ENCODE measurements at places on chromosomes 13 and 19.

DNA sequence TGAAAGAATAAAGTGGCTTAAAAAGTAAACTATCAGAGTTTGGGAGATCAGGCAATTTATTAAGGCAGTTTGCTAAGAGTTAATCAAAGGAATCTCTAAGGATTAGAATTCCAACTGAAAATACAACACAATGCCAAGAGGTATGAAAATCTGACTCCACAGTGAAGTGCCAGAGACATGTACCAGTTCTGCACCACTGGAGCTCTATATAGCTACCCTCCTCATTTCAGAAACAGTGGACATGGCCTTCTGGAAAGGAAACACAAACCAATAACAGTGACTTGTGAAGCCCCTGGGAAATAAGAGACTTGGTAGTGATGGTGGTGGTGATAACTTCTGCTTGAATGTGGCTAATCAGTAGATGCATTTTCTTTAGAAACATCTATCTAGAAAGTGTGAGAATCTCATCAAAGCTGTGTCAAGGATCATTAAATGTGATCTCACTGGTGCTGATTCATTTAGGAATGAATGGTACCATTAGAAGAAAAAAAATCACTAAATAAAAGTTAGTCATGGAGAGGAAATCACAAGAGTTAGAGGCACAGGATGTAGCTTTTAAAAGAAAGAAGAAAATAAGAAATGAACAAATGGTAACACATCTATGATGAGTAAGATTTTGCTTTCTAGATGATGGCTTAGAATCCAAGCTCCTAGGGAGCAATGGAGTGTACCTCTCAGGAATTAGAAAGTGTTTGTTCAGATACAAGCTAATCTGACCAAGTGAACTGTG is 20.1 kb upstream of the N4BP2L1 start:
- DNase-seq: no peak

DNA sequence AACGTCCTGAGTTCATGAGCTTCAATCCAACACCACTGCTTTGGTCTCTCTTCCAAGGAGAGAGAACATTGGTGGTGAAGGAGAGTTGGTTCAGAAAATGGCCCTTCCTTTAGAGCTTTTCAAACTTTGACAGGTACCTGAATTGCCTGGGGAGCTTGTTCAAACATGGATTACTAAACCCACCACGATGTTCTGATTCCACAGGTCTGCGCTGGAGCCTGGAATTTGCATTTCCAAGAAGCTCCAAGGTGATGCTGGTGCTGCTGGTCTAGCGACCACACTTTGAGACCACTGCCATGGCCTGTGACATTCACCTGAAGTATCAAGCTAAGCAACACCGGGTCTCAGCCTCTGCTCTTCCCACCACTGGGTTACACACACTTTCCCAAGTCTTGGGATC is 60.2 kb downstream of the GSX1 start:
- DNase-seq: no peak

- DNase-seq: no peak
Observed at GRCh38 chr13:75161804-75162203, 320.2 kb downstream of the TBC1D4 start.

GRCh38 chr19:3670796-3671679 is 29.2 kb downstream of the PIP5K1C start:
- DNase-seq: peak; percentile 35

DNA sequence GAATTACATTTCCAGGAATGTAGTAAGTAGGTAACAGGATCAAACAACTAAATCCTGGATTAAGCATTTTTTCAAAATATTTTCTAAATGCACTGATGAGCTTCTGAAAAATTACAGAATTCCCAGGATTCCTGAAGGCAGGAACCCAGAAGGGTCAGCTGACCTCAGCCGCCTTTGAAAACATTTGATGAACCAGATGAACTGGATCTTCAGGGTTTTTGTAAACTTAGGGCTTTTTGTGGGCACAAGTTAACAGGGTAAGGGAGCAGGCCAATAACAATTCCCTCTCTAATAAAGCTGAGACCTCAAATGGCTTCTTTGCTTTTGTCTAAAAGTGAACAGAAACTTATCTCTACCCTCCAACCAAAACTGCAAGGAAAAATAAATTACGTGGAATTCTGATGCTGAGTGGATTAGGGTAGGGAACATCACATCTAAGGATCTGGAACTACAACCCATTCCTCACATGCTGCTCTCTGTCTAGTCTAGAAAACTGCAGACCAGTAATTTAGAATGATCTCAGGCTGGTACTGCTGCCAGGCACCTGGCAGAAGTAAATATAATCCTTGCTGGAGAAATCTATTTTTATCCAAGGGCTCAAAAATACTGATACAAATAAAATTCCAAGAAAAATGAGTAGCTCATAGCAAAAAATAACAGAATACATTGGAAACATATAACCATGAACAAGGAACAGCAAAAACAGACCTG is 48.2 kb upstream of the N4BP2L1 start:
- no peak for DNase-seq

- DNase-seq: peak; percentile 89
Observed at GRCh38 chr19:37594304-37594981, at the start of the genes ZNF540 and ZNF571. ZNF540 (plus strand) TSS chr19:37594876; CDS start chr19:37598448, 3,572 bp downstream. ZNF571 (minus strand) TSS chr19:37594792; CDS start chr19:37586676, 8,116 bp downstream.

DNA sequence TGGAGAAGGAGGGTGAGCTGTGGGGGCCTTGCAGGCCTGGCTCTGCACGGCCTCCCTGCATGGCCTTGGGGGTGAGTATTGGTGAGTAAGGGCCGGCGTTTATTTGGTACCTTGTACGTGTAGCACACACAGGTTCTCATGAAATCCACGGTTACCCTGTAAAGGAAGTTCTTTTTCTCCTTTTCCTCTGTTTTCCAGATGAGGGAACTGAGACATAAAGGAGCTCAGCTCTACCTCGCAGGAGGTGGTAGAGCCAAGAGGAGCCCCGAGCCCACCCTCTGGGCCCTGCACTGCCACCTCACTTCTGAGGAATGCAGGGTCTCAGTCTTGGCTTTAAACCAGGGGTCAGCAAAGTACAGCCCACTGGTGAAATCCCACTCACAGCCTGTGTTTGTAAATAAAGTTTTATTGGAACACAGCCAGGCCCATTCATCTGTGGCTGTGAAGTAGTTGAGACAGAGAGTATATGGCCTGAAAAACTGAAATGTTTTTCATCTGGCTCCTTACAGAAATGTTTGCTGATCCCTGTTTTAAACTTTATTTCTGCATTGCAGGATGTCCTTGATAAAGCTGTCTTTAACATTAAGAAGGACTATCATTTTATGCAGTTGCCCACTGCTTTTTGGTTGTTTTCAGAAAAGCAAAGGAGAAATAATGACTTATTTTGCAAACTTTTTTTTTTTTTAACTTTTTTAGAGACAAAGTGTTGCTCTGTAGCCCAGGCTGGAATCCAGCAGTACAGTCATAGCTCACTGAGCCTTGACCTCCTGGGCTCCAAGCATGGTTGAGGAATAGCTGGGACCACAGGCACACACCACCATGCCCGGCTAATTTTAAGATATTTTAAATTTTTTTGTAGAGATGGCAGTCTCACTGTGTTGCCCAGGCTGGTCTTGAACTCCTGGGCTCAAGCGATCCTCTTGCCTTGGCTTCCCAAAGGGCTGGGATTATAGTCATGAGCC is 6.4 kb downstream of the EPN1 start:
- DNase-seq: no peak

GRCh38 chr13:67023130-67023876 is 206.8 kb downstream of the PCDH9 start:
- DNase-seq: no peak

- no peak for DNase-seq
Observed at GRCh38 chr13:66972659-66973058, 257.5 kb downstream of the PCDH9 start.

GRCh38 chr13:73065665-73066340 is 7.0 kb downstream of the KLF5 start:
- no peak for DNase-seq

DNA sequence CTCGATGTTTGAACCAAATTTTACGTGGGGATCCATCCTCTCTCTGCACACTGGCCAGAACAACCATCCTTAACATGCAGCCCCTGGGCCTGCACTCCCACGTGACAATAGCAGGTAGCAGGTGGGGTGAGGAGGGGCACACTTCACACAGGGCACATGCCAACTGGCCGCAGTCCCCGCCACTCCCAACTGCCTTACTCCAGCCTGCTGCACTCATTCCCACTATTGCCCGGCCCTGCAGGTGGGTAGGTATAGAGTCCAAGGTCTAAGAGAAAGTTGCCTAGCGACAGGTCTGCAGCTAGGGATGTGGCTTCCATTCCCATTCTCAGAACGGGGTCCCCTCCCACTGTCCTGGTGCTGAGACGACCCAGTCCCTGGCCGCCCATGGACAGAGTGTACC is 18.0 kb downstream of the VRK3 start:
- no peak for DNase-seq

DNA sequence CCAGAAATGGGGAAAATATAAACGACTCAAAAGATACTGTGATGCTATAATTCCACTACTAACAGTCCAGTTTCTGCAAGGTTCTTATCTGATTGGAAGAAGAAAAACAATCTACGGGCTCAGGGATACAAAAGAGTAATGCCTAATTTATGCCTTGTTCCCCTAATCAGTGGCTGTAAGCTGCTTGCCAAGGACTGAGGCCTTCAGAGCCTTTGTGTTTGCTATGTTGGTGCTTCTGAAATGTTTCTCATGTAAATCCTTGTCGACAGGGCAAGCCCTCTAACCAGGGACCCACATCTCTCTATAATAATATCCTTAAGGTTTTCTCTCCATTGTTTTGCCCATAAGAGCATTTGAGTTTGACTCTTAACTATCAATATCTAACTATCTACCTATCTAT is 89.7 kb upstream of the CLDN10 start:
- no peak for DNase-seq

Measured in stimulated activated CD8-positive, alpha-beta memory T cell treated with anti-CD3 and anti-CD28 coated beads, Interleukin-15, amount 100 ng/mL, for 4 hours (primary cell).